Activated CD4-positive, alpha-beta T cell treated with anti-CD3 and anti-CD28 coated beads for 1 hour (primary cell): ENCODE measurements at places on chromosomes 11 and 22.

DNA sequence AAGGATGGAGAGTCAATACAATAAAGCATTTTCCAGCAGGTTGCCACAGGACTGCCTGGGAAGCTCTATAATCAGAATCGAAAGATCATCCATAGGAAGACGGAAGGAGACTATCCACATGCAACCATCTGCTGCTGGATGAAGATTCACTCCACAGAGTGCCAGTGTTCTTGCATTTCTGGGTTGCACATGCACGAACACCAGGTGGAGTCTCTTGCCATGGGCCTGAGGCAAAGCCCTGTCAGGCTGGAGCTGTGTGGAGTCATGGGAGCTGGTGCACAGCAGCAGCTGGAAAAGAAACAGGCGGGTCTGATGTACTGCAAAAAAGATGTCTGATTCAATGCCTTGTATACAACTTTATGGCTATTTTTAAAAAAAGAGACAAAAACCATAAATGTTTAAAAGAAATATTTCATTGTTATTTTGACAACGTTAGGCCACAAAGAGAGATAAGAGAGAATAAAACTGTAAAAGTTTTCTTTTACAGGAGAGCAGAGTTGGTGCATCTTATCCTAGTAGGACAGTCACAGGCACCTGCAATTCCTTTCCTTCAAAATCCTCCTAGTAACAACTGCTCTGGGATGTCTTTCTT is 12.9 kb upstream of the FAT3 start:
- DNase-seq, result no peak

GRCh38 chr11:75867778-75868374 is 52.9 kb downstream of the UVRAG start:
- DNase-seq, result no peak

GRCh38 chr11:5224538-5225479 is 2.1 kb downstream of the HBB start:
- no peak for DNase-seq

DNA sequence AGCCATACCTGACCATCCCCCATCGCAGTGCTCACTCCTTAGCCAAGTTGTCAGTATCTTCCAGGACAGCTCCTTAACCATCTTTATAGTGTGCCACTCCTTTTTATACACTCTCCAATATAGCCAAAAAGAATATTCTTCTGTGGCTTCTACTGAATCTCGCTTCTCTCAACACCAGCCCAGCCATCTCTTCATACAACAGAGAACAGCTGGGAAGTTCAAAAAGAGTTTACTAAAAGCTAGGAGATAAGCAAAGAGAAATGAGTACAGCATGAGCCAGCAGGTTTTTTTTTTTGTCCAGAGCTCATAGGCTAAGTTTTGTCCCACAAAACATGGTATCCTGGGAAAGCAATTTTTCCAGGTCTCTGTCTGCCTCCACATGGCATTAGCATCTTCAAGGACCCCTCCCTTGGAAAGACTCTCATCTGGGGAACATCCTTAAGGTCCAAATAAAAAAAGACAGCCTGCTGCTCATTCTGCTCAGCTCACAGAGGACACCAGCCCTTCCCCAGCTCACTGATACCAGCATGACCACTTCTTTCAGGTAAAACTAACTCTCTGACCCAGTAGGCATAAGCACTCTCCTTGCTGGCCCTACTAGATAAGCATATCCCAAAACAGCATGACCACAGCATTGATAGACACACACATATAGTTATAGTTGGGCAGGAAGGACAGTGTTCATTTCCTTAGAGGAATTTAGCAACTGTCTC is 48.8 kb upstream of the YWHAH start:
- no peak for DNase-seq

DNA sequence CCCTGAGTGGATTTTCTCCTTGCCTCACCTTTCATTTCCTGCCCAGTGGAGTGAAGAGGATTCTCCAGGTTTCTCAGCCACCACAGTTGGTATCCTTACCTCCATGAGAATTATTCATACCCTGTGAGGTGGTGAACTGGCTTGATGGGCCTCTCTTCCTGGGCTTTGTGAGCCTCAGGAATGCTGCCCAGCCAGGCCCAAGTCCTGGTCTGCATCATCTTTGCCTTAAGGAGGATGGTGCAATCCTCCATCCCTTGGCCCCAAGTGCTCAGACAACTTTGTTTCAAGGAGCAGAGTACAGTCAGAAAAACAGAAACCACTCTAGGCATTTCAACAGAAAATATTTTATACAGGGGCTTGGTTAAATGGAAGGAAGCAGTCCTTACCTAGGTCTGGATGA is 114.2 kb upstream of the CADM1 start:
- no peak for DNase-seq

DNA sequence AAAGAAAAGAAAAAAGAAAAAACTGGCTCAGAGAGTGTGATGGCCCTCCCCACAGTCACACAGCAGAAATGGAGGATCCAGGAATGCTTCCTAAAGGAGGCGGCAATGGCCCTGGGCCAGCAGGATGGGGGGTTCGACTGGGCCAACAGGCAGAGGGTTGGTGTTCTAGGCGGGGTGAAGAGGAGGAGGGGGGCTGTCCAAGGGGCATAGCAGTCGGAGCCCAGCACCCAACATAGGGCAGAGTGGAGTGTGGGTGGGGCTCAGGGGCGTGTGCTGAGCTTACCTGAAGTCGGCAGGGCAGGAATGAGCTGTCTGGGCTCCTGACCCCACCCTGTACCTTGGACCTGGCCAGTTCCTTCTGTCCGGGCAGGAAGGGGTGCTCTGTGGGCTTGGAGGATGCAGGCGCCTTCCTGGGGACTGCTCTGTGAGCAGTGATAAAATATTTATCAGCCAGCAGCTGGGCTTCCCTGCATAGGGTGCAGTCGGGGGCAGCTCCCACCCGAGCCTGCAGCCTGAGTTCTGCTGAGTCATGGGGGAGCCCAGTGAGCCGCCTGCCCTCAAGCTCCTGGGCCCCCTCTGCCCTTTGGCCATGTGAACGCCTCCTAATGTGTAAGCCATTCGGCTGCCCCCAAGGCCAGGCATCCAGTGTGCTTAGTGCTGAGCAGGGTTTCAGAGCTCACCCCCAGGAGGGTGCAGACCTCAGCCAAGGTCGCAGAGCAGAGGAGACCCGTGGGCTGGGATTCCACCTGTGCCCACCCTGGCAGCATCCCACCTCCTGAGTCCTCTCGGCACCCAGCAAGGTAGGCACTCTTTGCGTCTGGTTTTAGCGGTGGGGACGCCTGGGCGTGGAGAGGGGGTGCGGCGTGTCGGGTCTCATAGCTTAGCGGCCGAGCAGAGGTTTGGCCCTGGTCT is 25.3 kb upstream of the PRR5 start:
- DNase-seq, result no peak

GRCh38 chr22:50184004-50184901 is 1.5 kb upstream of the TRABD start:
- DNase-seq, result no peak

DNA sequence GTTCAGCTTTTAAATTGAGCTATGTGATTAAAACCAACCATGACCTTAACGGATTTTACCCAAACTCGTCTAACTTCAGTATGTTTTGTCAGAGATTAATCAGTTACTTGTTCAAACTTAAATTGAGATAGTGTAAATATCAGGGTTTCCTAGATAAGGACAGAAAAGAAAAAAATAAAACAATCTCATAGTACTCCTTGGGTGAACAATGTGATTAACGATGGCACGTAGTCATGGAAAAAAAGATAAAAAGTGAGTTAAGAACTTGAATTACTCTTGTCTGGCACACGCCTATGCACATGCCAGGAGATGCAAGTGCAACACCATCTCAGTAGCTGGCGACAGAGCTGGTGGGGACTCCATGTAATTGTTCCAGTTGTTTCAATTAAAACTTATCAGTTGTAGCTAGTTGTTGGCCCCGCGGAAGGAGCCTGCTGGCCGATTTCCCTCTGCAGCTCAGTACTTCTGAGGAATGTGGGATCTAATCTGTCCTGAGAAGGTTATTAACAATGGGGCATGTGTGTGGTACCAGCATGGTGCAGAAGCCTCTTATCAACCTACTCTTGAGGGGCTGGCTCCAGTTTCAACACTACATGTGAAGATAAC is 3.0 kb downstream of the RASSF10 start:
- DNase-seq, result no peak

DNA sequence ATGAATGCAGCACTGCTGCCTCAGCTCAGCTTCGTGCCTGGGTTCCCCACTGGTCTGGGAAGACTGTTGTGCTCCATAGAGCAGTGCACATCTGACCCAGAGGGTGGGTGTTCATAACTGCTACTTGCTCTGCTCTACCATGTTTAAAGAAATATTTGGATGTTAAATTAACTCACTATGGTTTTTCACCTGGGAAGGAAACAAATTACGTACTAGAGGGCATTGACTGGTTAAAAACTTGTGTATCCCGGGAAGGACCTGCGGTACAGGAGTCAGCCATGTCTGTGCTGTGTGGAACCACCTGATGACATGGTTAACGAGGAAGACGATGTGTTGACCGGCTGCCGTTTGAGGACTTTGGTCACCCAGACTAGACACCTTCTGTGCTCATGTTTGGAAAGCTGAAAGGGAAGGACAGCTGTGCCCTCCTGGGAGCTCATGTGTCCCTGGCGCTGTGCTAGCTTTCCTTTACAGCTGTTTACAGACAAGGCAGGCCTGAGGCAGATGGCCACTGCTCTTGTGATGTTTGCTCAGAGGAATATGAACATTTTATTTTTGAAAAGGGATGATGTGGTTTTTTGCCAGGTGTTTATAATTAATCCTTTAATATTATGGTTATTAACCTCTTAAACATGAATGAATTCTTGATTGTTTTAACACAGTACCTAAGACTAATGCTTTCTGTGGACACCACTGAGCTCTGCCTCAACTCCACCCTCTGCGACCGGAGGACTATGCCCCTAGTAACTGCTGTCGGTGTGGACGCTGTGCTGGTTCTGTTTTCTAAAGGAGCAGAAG is 14.3 kb upstream of the AIFM3 start:
- no peak for DNase-seq

DNA sequence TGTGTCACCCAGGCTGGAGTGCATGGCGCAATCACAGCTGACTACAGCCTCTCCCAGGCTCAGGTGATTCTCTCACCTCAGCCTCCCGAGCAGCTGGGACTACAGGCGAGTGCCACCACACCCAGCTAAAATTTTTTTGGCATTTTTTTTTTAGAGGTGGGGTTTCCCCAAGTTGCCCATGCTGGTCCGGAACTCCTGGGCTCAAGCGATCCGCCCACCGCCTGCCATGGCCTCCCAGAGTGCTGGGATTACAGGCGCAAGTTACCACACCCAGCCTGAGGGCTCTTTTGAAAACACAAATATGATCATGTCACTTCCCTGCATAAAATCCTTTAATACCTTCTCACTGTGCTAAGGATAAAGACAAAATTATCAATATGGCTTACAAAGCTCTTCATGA is 88.1 kb downstream of the MAML2 start:
- DNase-seq, result no peak

- peak; percentile 53 for DNase-seq
These were observed 31.0 kb downstream of the MCM5 start for GRCh38 chr22:35430897-35431322.

GRCh38 chr22:23363683-23364082 is 183.4 kb downstream of the BCR start:
- DNase-seq, result no peak

DNA sequence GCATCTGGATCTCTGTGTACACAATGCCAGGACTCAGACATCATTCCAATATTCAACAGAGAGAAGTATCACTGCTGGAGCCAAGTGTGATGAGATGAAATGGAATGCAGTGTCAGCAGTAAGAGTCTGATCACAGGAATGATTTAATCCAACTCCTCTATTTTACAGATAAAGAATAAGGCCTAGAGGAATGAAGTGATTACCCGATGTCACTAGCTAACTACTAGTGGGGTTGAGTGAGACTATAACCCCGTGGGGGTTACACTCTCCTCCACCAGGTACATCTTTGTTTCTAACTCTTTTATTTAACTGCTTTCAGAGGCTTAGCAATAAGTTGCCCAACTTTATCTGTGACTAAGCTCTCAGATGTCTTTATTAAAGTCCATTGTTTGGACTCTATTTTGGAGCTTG is 94.2 kb upstream of the FAT3 start:
- no peak for DNase-seq

DNA sequence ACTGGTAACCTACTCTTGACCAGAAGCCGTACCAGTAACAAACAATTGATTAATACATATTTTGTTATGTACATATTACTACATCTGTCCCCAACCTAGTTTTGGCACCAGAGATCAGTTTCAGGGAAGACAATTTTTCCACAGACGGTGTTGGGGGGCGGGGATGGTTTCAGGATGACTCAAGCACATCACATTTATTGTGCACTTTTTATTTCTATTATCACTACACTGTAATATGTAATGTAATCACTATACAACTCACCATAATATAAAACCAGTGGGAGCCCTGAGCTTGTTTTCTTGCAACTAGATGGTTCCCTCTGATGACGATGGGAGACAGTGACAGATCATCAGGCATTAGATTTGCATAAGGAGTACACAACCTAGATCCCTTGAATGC is 15.5 kb downstream of the DGCR8 start:
- DNase-seq, result no peak

- no peak for DNase-seq
These were observed 4.4 kb downstream of the PKNOX2 start for GRCh38 chr11:125168918-125169456.

DNA sequence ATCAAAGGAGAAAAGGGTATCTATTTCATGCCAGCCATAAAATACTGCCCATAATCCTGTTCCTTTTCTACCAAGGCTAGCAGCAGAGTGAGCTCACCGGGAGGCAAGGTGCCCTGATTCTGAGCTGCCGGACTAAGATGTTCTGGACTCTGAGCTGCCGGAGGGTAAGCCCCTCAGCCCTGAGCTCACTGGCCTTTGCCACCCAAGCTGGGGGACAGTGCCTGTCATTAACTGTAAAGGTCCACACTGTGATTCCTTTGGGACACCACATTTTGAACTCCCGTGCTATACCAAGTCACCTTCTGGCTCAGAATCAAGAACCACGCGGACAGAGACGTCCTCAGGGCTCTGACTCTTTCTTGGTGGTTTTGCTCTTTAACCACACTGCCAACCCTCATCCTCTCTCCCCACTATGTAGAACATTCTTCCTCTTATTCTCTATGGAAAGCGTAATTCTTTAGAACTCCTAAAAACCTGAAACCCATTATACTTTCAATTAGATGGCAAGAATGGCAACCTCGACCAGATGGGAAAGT is 88.4 kb upstream of the BID start:
- DNase-seq, result no peak

GRCh38 chr11:72784662-72785061 is 9.2 kb downstream of the STARD10 start:
- DNase-seq, result no peak

DNA sequence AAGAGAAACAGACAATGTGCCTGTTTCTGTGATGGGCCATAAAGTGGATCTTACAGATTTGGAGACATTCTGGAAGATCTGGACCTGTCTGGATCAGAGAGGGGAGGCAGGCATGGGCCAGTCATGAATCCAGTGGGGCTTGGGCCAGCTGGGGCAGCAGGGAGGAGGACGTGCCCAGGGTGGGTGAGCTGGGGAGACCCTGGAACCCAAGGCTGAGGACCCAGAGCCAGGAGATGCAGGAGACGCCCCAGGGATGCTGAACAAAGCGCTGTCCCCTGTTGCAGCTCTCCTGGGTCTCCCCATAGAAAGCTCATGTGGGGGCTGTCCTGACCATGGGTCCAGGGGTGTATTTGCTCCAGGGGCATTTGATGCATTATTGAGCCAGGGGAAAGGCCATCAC is 1.5 kb upstream of the APOBEC3A start:
- DNase-seq, result no peak

- DNase-seq, result no peak
These were observed 15.2 kb upstream of the EI24 start for GRCh38 chr11:125554038-125554437.
